ENCODE measurements at places on chromosomes 5 and 9.

GRCh38 chr5:59575648-59576445, 317.7 kb downstream of the PDE4D start:
- no peak for DNase-seq

DNA sequence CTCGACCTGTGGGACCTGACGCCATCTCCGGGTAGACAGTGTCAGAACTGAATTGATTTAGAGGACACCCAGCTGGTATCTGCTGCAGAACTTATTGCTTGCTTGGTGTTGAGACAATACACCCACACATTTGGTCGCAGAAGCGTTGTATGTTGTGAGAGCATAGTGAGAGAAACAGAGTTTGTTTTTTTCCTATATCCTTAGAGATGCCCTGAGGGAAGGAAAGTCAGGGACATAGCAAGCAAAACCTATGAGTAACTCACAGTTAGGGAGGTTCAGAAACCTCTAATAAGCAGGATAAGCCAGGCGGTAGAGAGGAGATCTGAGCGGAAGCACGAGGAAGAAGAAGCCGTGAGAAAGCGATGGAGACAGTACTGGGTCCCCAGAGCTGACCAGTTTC, 59.8 kb downstream of the PTCD2 start:
- DNase-seq = no peak

DNA sequence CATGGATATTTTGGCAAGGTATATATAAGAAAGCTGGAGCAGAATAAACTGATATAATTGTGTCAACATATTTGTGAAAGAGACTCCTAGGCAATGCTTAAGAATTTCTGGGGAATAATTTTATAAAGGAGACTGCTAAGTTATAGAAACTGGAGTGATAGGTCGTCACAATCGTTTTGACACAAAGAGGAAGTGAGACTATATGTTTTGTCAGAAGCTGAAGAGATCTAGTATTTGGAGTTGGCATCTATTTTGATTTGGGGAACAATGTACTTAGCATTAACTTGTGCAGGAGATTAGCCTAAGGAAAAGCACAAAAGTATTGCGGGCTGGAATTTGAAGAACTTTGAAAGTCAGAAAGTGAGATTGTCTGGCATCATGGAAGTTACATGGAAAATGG, 582.5 kb downstream of the TAF11L14 start:
- DNase-seq = no peak

GRCh38 chr9:27407491-27407890, 110.5 kb upstream of the EQTN start:
- DNase-seq = no peak
